KBM-7 (cell line): ENCODE measurements at places on chromosomes 4 and X.

GRCh38 chrX:152637649-152638442 is at the start of gene GABRQ:
Gene GABRQ (plus strand): TSS chrX:152637895. CDS start chrX:152638203, 308 bp downstream.
- DNase-seq, result peak; percentile 16

GRCh38 chr4:16875487-16875886 is 23.0 kb downstream of the LDB2 start:
- DNase-seq, result no peak

GRCh38 chr4:143641361-143641760 is 59.1 kb downstream of the FREM3 start:
- DNase-seq, result no peak

DNA sequence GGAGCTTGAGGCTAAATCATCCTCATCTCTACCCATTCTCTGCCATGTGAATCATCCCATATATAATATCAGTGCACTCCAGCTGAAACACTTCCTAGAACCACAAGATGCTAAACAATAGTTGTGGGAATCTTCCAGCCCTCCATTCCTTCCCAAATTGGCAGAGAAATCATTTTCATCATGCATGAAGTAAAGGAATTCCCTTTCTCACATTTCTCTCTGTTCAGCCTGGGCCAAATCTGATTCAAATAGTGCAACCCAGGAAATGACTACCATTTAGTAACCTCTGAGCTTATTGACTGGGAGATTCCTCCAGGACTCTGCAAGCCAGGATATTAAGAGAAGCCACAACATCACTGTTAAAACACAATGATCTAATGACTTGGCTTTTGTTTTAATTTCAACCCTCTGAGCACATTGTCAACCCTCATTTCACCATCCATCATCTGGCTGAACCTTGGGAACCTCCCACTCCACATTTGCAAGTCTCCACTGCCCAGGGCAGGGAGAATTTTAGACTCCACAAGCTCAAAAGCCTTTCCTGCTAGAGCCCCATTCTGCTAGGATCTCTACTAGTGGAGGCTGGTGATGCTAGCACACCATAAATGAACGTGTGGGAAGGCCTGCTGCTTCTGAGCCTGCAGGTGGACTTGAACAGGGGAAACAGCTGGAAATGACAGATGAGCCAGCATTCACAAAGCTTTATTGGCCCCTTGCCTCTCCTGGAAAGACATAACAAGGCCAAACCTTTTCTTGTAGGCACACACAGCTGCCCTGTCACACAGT is 133.9 kb downstream of the TET2 start:
- DNase-seq, result no peak

DNA sequence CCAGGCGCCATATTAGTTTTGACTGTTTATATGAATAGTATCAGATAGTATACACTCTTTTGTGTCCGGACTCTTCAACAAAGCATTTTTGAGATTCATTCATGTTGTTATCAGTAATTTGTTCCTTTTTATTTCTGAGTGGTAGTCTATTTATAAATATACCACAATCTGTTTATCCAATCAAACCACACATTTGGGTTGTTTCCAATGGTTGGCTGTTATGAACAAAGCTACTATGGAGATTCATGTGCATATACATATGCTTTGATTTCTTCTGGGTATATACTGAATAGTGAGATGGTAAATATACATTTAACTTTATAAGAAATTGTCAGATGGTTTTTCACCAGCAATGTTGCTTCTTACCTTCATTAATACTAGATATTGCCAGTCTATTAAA is 36.8 kb upstream of the TAPT1 start:
- DNase-seq, result no peak

- no peak for DNase-seq
Measured at GRCh38 chrX:17030580-17031270, 84.3 kb downstream of the REPS2 start.

- no peak for DNase-seq
Measured at GRCh38 chr4:41303372-41304118, 46.8 kb downstream of the UCHL1 start.

DNA sequence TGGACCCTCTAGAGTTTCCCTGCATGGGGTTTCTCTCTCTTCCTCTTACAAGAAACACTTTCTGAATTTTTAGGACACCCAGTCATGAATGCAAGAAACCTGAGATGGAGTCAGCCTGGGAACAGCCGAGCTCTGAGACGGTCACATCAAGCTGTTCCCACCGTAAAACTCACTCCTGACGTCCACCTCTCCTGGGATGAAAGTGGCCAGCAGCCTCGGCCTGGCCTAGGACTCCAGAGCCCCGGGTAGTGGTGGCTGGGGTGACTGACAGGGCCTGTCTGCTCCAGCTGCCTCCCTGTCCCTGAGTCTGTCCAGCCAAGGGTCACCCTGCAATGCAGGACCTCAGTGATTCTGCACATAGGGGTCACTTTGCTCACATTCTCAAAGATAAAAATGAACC is 217.8 kb downstream of the SHOX start:
- no peak for DNase-seq

DNA sequence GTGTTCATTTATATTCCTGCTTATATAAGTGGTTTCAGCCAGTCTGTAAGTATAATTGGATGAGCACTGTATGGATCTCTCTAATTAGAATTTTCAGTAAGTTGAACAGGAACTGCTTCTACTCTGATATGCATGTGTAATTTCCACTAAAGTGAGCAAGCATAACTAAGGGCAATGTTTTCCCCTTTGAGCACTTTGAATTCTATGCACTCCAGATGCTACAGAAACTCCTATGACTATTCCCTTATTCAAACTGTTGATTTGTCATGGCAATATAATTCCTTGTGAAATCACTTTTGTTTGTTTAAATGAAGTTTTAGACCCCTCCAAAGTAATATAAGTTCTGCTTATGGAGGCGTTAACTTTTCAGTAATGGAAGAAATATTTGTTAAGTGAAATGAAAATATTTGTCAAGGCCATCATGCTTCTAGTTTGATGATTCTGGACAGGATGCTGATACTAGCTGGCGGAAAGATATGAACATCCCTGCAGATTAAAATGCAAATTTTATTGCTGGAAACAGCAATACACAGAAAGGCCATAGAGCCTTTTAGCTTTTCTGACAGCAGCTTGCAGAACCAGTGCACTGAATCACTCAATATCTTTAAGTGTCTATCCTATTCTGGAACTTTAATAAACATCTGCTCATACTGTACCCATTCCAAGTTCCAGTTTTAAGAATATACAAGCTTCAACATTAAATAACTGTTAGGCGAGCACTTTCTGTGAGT is 1460.8 kb downstream of the RAPGEF2 start:
- DNase-seq, result no peak

GRCh38 chr4:14084598-14084997 is 457.1 kb upstream of the BOD1L1 start:
- DNase-seq, result no peak

DNA sequence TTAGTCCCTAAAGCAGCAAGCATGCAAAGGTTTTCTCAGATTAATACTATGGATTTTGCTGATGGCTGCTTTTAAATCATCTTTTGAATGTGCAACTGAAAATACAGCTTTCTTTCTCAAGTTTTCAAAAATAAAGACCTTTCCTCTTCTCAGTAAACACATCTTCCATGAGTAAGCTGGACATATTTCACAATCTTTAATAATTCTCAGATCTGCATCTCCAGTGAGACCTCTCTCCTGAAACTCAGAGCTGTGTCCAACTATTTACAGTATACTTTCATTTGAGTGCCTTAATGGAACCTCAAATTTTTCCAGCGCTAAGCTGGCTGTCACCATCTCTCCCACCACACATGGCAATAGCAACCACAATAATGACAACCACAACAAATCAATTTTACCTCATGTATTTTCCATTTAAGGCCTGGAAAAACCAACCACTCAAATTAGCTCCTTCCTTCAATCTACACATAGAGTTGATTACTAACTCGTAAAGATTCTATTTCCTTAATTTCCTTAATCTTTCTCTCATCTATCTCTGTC is 192.4 kb upstream of the RPL34 start:
- DNase-seq, result no peak

DNA sequence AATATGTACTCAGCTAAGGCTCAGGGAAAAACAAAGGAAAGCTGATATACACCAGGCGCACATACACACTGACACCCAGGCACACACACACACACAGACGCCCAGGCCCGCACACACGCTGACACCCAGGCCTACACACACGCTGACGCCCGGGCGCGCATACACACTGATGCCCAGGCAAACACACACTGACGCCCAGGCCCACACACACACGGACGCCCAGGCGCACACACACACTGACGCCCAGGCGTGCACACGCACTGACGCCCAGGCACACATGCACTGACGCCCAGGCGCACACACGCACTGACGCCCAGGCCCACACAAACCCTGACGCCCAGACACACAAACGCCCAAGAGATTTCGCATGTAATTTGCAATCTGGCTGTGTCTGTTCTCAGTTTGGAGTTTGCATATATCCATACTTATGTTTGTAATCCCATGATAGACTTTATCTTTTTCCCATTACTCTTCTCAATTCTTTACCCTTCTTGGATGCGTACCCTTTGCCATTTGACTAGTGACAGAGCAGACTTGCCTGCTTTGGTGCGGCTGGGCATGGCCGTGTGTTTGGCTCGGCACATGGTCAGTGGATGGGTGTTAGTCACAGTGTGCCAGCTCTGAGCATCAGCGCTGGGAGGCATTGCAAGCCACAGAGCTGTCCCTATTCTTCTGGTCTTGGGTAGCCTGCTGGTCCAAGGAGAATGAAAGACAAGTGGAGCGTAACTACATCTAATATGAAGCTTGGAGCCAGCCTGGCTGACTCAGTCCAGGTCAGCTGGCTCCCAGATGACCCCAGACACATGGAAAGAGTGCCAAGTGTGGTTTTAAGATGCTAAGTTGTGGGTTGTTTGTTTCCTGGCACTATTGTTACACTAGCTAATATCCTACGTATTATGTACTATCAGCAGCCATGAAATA is 632.4 kb upstream of the ZFP42 start:
- DNase-seq, result no peak

DNA sequence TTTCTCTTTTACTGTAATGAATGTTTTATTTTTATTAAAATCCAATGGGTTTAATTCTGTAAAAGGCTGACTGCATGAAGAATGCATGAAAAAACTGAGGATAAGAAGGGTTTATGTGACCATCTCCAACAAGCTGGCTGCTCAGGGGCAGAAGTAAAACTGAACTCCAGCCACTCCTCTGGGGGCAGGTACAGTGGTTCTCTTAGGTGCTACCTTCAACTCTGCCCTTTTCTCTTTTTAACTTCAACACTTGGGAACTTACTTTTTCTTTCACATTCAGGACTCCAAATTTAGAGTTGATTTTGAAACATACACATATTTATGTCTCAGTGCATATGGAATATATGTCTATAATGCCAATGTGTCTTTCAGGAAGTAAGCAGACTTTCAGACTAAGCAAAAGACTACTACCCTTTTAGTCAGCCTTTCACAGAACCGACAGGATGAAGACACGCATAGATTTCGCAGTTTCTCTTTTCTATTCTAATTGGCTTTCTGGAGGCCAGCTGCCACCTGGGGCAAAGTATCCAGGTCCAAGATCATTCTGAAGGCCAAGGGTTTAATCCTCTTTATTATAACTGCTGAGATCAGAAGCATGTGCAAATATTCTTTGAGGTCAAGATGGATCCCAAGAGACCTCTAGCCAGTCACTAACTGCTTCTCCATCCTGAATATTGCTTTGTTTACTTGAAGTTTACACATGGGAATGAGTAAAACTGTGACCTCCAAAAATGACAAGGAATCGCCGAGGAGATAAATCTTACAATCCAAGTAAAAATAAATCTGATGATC is 30.7 kb downstream of the HS3ST1 start:
- no peak for DNase-seq

DNA sequence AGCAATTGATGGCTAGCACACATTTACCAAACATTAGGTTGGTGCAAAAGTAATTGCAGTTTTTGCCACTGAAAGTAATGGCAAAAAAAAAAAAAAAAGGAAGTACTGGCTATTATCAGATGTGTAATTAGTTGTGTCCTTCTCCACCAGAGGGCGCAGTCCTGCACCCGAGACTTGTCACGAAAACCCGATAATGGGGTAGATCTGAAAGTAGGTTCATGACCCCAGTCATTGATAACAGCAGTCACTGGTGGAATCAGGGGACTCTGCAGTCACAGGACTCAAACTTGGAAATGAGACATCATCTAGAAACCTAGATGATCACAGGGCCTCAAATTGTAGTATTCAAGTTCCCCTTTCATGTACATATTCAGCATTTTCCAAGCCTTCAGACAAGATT is 13.1 kb upstream of the ACOT9 start:
- DNase-seq, result peak; percentile 85

DNA sequence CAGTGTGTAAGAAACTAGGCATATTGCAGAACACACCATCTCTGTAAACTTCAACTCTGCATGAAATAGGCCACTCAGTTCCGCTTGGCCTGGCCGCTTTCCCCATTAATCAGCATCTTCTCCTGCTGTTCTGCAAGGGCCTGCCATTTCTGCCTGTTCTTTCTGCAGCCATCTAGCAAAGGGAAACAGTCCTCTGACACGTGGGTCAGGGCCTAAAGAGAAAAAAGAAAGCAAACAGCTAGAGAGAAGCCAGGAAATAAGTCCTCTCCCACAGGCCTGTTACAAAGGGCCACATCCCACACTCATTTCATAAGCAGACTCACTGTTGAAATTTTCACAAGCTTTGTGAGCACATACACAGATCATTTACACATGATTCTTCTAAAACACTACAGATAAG is 130.1 kb downstream of the PDE5A start:
- no peak for DNase-seq

- no peak for DNase-seq
Measured at GRCh38 chr4:700587-701264, 4.9 kb upstream of the PCGF3 start.

DNA sequence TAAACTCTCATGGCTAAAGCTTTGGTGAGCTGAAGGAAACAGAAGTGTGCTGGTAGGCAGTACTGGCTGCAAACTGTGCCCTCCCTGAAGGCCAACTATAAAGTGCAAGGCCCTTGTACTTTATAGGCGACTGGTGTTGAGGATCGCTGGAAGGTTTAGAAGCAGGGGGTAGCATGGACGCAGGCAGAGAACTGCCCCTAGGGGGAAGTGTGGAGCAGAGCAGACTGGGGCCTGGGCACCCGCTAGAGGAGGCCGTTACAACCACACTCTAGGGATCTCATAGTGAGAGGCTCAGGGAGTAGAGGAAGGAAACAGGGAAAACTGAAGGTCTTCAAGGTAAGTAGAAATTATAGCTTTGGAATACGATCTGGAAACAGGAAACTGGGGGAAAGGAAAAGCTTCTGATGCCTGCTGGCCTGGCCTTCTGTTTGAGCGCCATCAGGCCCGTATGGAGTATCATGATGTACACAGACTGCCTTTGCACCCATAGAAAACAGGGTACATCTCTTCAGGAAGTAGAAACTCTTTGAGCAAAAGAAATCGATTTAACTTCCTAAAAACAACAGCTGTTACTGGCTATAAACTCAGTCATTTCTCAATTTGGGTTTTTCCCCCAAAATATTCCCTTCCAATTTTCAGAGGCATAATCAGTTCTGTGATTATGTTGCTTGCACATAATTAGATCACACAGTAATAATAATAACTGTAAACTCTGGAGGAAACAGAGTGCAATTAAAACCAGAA is 23.9 kb upstream of the TMSB4X start:
- peak; percentile 94 for DNase-seq

GRCh38 chrX:118973389-118974087 is 880 bp upstream of the LONRF3 start:
- no peak for DNase-seq

- DNase-seq, result no peak
Measured at GRCh38 chrX:123425904-123426303, 241.8 kb downstream of the GRIA3 start.
